ENCODE measurements at places on chromosomes 2 and 18.

- no peak for DNase-seq
Measured at GRCh38 chr2:118169359-118170005, 81.2 kb downstream of the INSIG2 start.

DNA sequence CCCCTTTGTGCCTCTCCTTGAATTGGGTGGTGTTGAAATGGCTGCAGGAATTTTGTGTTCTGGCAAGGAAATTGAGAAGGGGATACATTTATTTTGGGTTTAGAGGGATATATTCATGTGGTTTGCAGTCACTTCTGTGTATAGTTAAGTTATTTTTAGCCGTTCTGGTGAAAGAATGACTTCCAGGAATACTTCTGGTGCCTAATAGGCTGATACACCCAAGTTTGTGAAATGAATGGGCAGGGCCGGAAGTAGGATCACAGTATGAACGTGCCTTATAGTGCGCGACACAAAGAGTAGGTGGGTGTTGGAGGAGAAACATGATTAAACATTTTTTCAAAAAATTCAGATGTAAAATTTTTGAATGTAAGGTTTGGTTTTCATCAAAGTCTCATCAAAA, 168.6 kb upstream of the ATP5MC3 start:
- no peak for DNase-seq

DNA sequence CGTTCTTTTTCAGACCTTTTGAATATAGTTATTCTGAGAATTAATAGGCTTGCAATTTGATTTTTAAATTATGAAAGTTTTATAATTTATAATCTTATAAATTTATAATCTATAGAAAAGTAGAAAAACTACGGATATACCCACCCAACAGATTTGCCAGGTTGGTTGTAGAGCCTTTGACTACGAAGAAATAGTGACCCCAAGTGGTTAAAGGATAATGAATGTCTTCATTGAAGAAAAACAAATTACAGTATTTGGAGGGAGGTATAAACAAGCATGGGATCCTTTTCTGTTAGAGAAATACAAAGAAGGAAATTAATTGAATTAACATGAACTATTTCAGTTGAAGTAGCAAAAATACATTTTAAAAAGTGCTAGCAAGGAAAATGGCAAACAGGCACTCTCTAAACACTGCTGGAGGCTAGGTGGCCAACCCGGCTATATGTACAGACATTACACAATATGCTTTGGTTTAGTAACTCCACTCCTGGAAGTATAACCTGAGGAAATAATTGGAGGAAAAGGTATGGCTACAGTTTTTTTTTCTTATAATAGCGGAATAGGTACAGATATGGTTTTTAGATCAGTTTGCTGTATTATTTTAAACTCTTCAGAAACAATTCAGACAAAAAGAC, 110.9 kb downstream of the MIB1 start:
- DNase-seq = peak; percentile 3

DNA sequence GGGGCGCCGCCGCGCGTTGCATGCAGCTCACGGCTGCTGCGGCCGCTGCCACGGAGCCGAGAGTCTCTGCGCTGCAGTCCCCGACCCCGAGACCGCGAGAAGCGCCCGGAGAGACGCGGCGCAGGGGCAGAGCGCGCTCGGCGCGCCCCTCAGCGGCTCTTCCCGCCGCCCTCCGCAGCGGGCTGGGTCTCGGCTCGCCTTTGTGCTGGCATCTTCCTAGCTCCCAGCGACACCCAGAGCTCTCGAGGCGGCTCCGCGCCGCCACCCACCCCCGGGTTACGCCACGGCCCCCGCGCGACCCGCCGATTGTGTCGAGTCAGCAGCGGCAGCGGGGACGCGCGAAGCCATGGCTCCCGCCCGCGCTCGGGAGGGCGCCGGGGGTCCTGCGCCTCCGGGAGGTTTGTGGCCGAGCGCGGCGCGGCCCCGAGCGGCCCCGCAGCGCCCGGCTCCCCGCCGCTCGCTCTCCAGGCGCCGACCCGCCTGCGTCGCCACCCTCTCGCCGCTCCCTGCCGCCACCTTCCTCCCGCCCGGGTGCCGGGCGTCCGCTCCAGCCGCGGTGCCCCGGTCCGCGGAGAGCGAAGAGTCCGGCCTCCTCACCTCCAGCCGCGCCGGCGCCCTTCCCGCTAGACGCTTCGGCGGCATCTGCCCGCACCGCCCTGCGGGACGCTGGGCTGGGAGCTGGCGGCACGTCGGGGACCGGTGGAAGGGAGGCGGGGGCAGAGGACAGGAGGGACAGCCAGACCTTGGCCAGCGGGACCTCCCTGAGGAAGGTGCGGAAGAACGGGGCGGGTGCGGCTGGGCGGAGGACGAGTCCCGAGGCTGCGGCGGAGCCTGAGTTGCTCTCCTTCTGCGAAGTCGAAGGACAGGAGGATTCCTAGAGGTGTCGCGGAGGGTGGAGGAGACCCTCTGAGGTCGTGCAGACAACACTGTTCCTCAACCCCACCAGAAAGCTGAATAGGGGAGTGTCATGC, 46.3 kb upstream of the CCDC150 start:
- DNase-seq = peak; percentile 84

All from putamen (tissue), 1 donor.